ENCODE measurements at places on chromosomes 6 and 20. TPM values are rescaled to one million over a fixed set of nuclear protein-coding genes. Genes with fewer than 3 reads are reported as not detected.

- DNase-seq: no peak
These were observed 62.0 kb upstream of the EPB41L1 start for GRCh38 chr20:36092398-36093024.

GRCh38 chr6:36827261-36828079 lies 11.8 kb downstream of the CPNE5 start:
- peak; percentile 68 for DNase-seq

The KIAA0408 gene
- not detected for total RNA-seq

DNA sequence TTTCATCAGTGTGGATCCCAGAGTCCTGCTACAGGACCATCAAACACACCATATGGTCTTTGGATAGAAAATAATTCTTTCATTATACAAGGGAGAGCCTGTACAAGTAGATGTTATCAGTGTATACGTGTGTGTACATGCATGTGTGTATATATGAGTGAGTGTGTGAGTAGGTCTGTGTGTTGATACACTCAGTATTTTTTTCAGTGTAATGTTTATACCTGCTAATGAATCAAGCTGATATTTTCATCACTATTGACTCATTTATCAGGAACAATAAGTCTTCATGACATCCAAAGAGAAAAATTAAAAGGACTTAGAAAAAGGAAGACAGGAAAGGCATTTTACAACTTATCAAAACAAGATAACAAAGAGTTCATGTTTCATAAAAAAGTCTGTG lies 66.5 kb downstream of the EPM2A start:
- peak; percentile 9 for DNase-seq

DNA sequence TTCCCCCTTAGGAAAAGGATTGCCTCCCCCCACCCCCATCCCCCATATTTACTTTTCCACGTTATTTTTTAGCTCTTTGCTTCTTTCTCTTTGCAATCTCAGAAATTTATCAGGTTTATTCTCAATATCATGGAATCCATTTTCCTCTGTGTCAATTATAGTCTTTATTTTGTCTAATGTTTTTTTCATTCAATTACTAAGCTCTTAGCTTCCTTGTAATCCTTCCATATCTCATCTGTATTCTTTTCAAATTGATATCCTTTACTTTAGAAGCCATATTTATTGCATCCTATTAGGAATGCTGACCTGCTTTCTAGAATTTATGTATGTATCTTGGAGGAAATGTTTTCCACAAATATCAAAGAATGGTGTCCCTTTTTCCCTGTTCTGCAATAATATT lies 39.3 kb downstream of the TMC2 start:
- no peak for DNase-seq

The ENPP5 gene
- under 0.01 TPM for total RNA-seq

DNA sequence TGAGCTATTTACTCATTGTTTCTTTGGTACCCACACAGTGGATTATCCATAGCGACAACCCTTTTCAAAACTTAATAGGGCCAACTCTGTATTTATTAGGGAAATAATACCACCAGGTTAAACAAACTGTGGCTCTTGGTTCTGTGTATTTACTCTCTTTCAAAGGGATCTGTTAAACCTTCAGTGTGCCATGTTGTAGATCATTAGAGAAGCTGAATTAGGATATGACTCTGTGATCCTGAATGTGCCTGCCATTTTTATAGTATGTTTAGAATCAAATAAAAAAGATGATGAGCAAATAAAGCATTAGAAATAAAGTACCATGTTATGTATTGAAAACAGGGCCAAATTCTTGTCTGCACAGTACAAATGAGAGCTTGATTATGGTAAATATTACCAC lies 25.0 kb upstream of the SLC35D3 start:
- no peak for DNase-seq

- no peak for DNase-seq
These were observed 445.0 kb downstream of the HACE1 start for GRCh38 chr6:104414723-104415122.

GRCh38 chr6:6315660-6316059 lies 4.8 kb downstream of the F13A1 start:
- DNase-seq: peak; percentile 52

The TRDN gene
- not detected for total RNA-seq

GRCh38 chr20:61874421-61875068 lies 191.1 kb downstream of the TAF4 start:
- no peak for DNase-seq

GRCh38 chr6:128414943-128415342 lies 105.5 kb downstream of the PTPRK start:
- DNase-seq: no peak

- no peak for DNase-seq
These were observed 127.5 kb downstream of the ISM1 start for GRCh38 chr20:13348311-13349234.

The ERMARD gene
- total RNA-seq: 14.0 TPM

DNA sequence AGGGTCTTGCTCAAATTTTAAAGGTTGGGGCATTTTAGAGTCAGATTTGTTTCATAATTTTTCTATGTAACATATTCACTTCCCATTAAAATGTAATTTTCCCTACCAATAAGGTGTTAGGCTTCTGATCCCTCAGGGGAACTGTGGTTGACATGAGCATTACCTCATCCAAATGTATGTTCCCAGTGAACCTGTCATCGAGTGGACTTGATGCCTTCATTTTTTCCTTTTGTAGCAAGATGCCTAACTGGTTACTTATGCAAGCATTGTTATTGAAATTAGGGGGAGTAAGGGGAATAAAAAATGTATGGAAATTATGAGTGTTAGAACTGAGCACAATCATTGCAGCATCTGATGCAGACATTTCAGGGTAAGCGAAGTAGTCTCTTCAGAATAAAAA lies 360.5 kb downstream of the BCKDHB start:
- DNase-seq: no peak

- no peak for DNase-seq
These were observed 440.9 kb downstream of the BTBD3 start for GRCh38 chr20:12358655-12359009.

DNA sequence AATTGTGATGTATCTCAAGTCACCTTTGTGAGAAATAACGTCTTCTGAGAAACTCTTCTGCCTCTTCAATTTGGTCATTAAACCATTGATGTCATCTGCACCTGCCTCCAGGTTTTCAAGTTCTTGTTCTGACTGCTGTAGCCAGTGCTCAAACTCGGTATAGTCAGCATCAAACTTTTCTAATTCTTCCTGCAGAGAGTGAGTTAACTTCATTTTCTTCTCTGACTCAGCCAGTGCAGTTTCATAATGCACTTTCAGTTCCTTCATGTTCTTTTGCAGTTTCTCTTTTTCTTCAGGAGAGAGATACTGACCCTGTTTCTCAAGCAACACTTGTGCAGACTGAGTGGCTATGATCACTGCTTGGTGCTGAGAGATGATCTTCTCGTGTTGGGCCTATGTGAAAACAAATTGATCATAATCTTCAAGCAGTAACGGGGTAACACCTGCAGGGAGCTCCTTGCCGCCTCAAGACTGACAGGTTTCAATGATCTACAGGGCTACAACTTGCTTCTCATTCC lies 48.8 kb downstream of the DST start:
- no peak for DNase-seq

DNA sequence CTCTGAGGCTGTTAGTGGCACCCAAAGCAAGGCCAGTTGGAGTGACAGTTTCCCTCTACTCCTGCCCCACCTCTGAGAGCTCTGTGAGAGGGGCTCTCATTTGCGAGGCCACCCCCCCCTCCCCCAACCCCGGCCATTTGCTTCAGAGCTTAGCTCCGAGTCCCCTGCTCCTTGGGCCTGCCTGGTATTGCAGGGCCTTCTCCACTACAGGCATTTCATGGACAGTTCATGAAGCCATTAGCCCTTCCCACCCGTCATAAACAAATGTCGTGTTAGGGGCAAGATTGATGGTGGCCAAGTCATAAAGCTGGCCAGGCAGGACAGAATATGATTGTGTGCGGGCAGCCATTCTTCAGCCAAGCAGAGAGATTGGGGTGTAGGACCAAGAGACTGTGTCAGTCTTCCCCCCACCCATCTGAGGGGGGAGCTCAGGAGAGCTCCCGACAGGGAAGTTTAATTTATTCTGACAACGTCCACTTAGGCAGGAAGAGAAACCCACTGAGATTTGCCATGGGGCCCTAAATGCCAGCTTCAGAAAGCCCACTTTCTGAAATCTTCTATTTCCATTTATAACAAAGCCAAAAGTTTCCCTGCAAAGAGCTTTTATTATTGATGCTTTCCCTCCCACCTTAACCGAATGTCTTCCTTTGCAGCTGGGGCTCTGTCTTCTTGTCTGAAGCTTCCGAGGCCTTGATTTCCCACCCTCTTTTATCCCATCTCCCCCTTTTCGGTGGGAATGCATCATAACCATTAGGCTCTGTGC lies 7.2 kb downstream of the FOXC1 start:
- DNase-seq: no peak

GRCh38 chr6:56499095-56499494 lies 143.6 kb downstream of the DST start:
- DNase-seq: no peak

GRCh38 chr6:131443514-131443913 lies 129.5 kb upstream of the ARG1 start:
- no peak for DNase-seq

- no peak for DNase-seq
These were observed 87.9 kb downstream of the ARID1B start for GRCh38 chr6:156865019-156865629.

GRCh38 chr20:42857446-42857845 lies 332.3 kb downstream of the PTPRT start:
- DNase-seq: no peak

GRCh38 chr6:139960671-139961070 lies 586.2 kb upstream of the CITED2 start:
- no peak for DNase-seq

- DNase-seq: no peak
These were observed 85.1 kb downstream of the PHF20 start for GRCh38 chr20:35856866-35857265.

GRCh38 chr6:45540375-45540920 lies 162.7 kb upstream of the SUPT3H start:
- DNase-seq: no peak

GRCh38 chr6:153138930-153139329 lies 7.8 kb upstream of the RGS17 start:
- no peak for DNase-seq

The MTO1 gene
- total RNA-seq: 24.5 TPM

GRCh38 chr20:62898970-62899632 lies 27.2 kb downstream of the DIDO1 start:
- DNase-seq: no peak

DNA sequence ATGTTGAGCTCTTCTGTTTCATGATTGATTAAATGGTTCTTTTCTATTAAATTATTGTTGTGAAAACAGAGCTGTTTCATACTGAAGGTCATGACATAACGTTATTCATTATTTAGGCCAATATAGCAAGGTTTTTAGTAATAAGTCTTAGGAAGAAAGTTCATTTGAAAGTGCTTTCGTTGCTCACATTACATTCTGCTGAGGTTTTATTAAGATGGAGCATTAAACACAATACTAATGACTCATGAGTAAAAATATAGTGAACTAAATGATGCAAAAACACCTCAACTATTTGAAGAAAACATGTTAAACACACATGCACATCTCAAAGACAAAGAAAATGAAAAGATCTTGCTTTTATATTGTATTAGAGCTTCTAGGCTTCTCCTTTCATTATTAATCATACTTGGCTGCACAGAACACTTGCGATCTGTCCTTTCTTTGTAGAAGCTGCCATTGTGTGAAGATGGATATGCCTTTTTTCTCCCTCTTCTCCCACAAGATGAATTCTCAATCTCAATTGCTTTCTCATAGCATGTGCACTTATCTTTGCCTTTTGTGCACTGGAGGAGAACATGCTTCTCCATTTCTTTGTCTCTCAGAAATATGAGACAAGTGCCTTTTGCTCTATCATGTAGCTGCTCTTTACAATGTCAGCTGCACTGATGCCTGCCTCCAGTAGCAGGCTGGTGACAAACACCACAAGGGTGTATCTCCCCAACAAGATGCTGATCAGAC lies 312.4 kb downstream of the PHF3 start:
- DNase-seq: no peak

The TNNC2 gene
- total RNA-seq: 0.13 TPM

- DNase-seq: peak; percentile 48
These were observed 34.3 kb downstream of the COL12A1 start for GRCh38 chr6:75171567-75171966.

The PTK6 gene
- under 0.01 TPM for total RNA-seq

Data from dermis microvascular lymphatic vessel endothelial cell (primary cell).